Thoracic aorta (tissue), 2 donors: ENCODE measurements at places on chromosomes 5 and 9.

DNA sequence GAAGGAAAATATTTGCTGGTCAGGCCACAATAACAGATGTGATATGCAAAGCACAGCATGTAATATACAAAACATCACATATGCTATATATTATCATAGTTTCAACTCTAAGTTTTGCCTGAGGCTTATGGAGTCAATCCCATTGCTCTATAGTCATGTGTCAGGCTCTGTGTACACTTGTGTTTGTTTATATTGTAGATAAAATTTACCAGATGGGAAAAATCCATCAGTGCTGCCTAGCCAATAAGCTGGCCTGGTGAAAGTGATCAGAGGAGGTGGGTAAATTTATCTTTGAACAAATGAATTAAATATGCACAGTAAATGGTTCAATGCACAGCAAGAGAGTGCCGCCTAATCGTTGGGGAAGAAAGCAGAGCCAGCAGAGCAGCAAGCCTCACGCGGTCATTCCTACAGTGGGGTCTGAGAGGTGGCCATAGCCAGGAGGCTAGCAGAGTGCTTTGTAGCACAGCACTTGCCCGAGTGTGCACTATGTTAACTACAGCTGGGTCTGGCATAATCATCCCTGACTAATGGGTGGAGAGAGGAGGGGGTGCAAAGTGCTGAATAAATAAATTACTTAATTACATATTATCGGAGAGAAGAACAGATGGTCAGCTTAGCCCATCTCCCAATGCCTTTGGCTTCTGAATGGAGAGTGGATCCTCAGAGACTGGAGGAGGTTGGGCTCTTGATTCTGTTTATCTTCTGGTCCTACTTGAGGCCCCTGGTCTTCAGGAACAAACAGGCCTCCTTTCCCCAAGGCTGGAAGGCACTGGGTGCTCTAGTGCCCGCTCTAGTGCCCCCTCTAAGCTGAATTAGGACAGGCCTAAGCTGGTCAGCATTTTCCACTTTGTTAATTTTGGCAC, 153.5 kb downstream of the MAT2B start:
- DNase-seq, result no peak

GRCh38 chr9:91214867-91215266, 146.9 kb downstream of the AUH start:
- no peak for DNase-seq

DNA sequence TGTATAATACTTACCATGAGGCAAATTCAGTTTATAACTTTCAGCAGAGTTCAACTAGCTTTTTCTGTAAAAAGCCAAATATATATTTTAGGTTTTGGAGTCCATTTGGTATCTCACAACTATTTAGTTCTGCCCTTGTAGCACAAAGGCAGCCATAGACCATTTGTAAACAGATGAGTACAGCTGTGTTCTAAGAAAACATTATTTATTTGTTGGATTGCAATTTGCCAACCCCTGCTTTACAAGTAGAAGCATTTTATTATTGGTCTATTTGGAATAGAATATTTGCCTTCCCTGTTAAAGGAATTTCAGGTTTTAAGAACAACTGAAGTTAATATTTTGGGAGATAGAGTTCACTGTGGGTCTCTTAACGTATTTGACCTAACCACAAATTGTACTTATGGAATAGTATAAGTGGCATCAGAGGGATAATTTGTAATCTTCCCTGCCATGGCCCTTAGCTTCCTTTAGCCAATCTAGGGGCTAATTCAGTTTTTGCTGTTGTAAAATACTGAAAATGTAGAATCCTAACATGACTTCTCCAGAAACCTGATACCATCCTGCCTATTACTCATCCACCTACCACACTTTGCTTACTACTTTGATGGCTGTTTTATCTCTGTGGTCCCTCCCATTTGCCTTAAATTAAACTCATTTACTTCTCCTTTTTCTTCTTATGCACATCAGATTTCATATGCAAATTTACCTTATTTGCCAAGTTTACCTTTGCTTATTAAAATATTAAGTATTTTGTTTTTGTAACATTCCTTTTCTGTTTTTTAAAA, 109.2 kb downstream of the DMXL1 start:
- DNase-seq, result no peak

DNA sequence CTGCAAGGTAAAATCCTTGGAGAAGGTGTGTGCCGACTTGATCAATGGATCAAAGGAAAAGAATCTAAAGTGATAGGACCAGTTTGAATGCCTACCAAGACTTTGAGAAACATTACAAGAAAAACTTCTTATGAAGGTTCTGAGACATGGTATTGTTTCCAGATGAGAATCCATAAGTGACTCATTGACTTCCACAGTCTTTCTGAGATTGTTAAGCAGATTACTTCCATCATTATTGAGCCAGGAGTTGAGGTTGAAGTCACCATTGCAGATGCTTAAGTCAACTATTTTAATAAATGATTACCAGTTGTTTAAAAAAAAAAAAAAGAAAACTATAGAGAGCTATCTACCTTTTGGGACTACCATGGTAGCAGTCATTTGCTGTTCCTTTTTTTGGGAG, 7.0 kb downstream of the LNPEP start:
- no peak for DNase-seq

DNA sequence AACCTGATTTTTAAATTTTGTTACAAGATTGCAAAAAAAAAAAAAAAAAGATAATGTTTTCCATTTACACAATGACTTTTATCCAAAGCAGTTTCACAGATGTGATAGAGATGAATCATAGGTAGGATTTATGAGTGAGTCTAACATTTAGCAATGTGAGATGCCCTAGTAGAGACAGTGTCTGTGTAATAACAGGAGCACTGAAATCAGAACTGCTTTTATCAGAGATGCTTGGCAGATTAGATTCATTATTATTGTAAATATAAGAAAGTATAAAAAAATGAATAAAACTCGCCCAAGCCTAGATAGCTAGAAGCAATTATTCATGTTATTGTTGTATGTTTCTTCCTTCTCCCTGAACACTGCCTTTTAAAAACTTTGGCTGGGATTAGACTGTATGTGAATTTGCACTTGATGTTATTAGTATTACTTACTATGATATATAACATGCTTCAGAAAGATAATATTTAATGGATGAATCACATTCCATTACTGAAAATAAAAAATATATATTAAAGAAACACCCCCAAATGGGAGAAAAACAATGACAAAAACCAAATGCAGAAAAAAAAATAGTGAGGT, 567.3 kb upstream of the KLF4 start:
- no peak for DNase-seq

- no peak for DNase-seq
Measured at GRCh38 chr9:135000647-135001245, 83.0 kb upstream of the FCN1 start.

- DNase-seq, result no peak
Measured at GRCh38 chr9:114787781-114788498, 17.9 kb downstream of the TNFSF15 start.

DNA sequence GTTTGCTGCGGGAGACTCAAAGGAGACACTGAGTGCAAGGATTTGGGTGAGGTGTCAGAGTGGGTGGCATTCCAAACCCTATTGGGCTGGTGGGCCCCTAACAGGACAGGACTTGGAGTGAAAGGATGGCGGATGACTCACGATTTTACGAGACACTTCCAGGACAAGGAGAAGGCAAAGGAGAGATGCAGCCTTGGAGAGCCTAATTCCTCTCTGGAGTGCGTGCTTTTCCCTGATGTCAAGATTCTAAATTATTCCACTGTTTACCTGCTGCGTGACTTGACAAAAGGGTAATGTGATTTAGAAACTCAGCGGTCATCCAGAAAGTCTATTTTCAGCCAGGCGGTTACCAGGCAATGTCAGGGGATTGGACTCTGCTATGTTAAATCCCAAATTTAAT, 41.6 kb upstream of the CD180 start:
- DNase-seq, result no peak

GRCh38 chr5:127705120-127705892, 2.1 kb downstream of the CCDC192 start:
- DNase-seq, result peak; percentile 33

DNA sequence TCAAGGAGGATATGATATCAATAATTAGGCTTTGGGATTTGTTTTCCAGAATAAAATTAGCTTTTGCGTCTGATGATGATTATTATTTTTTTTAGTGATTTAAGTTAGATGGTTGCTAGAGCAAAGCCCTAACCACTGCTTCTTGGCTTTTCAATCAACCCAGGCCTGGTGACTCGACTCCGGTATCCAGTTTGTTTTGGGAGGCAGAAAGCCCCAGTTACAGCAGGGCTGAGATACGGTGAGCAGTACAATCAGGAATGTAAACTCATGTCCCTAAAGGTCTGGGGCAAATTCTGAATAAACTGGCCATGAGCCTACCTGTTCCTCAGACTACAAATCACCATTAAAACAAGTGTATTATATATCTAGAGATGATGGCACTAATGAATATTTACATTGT, 24.4 kb upstream of the CYFIP2 start:
- no peak for DNase-seq

DNA sequence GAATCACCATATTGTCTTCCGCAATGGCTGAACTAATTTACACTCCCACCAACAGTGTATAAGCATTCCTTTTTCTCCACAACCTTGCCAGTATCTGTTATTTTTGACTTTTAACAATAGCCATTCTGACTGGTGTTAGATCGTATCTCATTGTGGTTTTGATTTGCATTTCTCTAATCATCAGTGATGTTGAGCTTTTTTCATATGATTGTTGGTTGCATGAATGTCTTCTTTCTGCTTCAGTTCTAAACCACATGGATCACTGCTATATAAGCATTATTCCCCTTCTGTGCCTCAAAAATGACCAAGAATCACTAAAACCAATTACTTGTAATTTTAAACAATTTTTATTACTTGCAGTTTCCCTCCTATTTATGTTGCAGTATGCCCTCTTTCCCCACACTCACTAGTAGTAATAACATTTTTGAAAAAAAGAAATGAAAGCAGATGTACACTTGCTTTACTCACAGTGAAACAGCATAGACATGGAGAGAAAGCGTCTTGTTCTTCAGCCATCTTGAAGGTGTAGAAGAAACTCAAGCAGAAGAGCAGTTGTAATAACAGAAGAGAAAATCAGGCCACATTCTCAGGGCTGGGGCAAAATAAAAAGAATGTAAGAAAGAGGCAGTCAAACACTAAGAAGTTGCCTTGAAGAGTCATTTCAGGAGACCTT, 4.5 kb upstream of the TMEM252 start:
- no peak for DNase-seq

DNA sequence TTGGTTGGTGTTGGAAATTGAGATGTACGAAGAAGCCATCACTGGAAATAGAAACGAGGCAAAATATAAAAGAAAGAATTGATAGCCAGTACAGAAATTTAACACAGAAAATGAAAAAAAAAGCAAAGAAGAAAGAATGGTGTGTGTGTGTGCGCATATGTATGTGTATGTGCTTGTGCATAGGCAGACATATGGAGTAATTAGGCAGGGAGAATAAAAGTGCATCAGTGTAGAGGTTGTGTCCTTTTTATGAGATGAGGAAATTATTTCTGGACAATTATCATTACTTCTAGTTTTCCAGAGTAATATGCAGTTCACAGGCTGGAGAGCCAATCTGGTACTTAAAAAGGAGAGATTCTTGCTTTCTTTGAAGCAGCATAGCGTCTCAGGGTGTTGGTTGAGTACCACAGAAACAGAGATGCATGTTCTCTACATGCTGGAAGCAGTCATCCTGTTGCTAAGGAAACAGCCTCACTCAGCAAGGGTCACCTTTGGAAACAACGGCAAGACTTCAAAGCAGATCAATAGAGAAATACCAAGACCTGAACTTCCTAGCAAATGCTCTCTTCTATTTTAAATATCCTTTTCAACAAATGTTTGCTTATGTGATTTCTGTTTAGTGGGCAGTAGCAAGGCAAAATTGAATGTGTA, 172.7 kb downstream of the TAF11L14 start:
- DNase-seq, result no peak

DNA sequence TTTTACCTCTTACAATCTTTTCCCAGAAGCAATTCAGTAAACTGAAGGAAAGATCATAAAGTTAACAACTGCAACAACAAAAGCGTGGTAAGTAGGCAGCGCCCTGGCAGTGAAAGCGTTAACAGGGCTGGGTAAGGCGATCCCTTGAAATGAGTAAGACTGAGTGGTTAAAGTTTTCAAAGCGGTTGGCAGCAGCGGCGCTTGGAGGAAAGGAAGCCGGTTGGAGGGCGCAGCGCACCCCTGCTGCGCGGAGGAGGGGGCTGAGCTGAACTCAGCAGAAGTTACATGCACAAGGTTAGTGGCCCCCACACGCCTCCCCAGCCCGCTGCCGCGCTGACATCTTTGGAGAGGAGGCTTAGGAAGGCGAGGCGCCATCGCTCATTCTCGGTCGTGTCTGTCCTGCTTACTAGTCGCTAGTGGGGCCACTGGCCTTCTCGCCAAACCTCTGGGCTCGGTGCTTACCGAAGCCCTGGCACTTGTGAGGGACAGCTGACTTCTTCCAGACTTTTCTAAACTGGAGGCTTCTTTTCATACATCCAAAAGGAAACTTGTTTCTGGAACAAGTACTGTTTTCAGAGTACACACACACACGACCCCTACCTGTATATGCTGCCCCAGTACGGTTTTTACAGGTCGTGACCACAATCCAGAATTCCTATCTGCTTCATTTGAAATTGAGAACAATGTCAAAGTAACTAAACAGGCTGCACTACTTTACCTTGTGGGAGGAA, at the start of gene SH3RF2:
TSS of gene SH3RF2 (plus strand) at position 178 of the 731 bp plus-strand sequence. CDS start 1,351 bp downstream, outside the sequence.
- DNase-seq, result peak; percentile 22

GRCh38 chr9:117073539-117074341, 341.1 kb downstream of the ASTN2 start:
- no peak for DNase-seq

DNA sequence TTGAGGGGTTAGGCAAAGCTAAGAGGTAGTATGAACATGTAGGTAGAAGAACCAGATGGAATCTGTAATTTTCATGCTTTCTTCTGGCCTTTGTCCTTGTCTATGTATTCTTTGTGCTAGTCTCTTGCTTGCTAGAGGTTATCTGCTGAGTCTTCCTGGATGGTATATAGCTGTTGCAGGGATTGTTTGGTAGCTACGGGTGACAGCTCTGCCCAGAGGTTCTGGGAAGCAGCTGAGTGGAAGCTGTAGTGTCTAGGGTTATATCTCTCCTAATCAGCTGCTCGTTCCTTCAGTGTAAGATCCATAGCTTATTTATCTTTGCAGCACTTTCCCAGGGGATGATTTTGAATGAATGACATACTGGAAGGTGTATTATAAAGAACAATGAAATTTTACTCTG, 100.3 kb downstream of the ATG10 start:
- DNase-seq, result no peak

GRCh38 chr5:139226131-139226530, 28.0 kb upstream of the SIL1 start:
- no peak for DNase-seq
